LoVo (cell line): ENCODE measurements at places on chromosomes 1 and 21.

- no peak for DNase-seq
These were observed 296.0 kb downstream of the PTPRU start for GRCh38 chr1:29532285-29532684.

DNA sequence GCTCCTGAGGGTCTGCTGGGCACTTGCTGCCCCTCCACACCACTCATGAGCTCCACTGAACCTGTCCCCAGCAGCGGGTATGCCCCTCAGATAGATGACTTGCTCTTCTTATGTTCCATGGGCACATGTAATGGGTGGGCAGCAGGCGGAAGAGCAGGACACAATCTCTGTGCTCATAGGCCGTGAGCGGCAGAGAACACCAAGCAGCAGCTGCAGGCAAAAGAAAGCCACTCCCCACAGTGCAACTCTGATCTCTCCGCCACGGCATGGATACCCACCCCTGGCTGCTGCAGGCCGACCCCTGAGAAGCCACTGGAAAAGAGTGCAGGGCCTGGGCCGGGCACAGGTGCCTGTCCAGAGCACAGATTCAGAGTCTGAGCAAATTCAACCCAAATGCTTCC, 135.2 kb upstream of the RUNX3 start:
- DNase-seq = no peak

DNA sequence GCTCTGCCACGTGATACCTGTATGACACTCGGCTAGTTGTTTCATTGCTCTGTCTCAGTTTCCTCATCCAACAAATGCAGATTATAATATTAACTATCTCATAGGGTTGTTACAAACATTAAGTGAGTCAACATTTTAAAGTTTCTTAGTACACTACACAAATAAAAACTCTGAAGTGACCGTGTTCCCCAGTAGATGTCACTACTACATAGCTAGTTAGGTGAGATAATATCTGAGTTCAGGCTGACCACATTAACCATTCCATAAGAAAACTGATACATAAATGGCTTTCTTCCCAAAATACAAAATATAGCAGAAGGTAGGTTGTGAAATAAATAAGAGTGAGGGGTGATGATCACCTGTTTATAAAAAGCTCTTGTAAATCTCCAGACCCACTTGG, 214.1 kb downstream of the NUF2 start:
- peak; percentile 9 for DNase-seq

DNA sequence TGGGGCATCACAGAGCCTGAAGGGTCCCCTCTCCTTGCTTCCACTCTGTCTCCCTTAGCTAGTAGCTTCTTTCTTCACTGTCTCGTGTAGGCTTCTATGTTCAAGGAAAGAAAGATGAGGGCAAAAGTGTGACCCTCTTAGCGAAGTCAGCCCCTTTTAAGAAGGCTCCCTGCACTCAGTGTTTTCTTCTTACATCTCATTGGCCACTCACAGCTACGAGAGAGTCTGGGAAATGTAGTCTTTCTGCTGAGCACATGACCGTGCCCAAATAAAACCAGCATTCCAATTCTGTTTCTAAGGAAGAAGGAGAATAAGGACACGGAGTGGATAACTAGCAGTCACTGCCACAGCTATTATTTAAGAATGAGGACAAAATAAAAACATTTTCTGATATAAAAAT, 104.9 kb upstream of the TNR start:
- no peak for DNase-seq
